ENCODE measurements at places on chromosomes 11 and 22.

DNA sequence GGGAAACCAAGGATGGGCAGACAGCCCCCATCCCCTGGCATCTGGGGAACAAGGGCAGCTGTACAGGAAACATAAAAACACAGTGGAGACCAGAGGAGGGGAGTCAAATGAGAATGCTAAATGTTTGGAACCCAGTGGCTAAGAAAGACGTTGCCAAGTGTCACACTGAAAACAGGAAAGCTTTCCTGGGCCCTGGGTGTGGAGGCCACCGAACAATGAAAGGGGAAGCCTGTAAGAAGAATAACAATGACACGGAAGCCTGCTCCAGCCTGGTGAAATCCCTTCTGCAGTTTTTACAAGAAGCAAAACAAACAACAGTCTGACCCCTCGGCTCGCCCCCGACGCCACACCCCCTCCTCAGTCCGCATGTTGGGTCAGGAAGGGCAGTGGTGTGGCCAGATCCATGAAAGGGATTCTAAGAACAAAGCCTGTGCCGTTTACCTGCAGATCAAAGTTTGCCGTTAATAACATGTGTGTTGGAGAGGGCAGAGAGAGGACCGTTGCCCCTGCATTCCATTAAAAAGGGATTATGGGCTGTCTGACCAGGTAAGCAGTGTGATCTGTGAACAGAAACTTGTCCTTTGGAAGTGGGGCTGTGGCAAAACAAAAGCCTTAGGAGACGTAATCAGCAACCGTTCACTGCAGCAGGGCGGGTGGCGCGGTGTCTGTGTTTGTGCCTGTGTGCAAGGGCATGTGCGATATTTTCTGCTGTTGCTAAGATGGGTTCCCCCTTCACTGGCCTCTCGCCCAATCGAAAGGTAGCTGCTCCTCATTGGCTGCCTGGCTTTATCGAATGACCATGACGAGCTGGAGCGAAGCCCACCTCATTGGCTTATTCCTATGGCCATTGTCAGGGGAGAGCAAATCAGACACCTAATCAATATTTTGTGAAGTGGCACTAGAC, 113.7 kb upstream of the BLID start:
- DNase-seq: no peak

- no peak for DNase-seq
These were observed 50.1 kb downstream of the ARHGEF12 start for GRCh38 chr11:120386318-120386717.

DNA sequence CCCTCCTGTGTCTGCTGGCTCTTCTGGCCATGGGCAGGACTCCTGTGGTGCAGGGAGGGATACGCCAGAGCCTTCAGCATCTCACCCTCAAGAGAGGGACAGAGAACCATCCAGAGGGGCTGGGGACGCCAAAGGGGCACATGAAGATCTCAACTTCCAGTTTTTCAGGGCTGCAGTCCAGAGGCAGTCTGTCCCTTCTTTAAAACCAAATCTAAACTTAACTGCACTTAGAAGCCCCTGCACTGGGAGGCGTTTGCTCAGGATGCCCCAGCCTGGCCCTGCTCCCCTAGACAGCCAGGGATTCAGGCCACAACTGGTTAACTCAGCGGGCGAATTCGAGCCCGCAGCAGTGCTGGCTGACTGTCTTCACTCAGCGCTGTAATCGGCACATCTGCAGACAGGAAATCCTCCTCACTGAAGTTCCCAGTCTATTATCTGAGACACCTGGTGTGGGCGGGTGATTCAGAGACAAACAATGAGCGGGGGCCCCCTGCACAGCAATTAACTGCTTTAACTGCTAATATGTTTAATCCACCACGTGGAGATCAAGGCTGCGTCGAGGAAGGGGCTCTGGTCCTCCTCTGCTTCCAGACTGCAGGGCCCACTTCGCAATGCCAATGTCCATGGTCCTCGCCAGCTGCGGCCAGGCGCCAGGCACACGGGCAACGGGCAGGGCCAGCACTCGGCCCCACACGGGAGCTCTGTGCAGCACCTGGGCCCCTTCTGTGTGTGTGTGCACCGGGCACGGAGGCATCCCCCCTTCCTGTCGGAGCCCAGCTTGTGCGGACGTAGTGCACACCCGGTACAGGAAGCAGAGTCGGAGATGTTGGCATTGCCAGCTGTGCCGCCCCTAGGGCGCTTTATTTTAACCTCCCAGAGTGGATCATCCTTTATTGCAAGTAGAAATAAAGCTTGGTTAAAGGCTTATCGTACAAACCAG, 36.9 kb upstream of the GNB1L start:
- peak; percentile 59 for DNase-seq

- no peak for DNase-seq
These were observed 559.6 kb upstream of the CCDC90B start for GRCh38 chr11:83845797-83846196.
